A549 treated with CORT108297 at 1 μM for 4 hours (cell line): ENCODE measurements at places on chromosomes 12 and 14. TPM values are rescaled to one million over a fixed set of nuclear protein-coding genes. Genes with fewer than 3 reads are reported as not detected.

The FLRT2 gene
- 3.1 to 4.1 TPM (median 3.3 TPM) in 5 replicates for total RNA-seq

The TRIM9 gene
- total RNA-seq: 8.8 to 11.3 TPM (median 10.4 TPM) in 5 replicates

The SLC17A8 gene
- total RNA-seq: 0.07 TPM in 1 of 5 replicates, not detected in the others

The CCND2 gene
- not detected in 5 replicates for total RNA-seq

The GALNT4 gene
- total RNA-seq: 4.8 to 7.2 TPM (median 7.0 TPM) in 5 replicates

The TPH2 gene
- 0.03 to 0.07 TPM in 2 of 5 replicates, not detected in the others for total RNA-seq

The ENDOU gene
- not detected in 5 replicates for total RNA-seq

The DDX23 gene
- total RNA-seq: 77.0 to 87.8 TPM (median 85.9 TPM) in 5 replicates

The NID2 gene
- 16.1 to 30.0 TPM (median 20.1 TPM) in 5 replicates for total RNA-seq
